Stimulated activated CD8-positive, alpha-beta memory T cell treated with anti-CD3 and anti-CD28 coated beads, Interleukin-4, amount 100 ng/mL, for 1 hour (primary cell): ENCODE measurements at places on chromosomes 2 and 18.

DNA sequence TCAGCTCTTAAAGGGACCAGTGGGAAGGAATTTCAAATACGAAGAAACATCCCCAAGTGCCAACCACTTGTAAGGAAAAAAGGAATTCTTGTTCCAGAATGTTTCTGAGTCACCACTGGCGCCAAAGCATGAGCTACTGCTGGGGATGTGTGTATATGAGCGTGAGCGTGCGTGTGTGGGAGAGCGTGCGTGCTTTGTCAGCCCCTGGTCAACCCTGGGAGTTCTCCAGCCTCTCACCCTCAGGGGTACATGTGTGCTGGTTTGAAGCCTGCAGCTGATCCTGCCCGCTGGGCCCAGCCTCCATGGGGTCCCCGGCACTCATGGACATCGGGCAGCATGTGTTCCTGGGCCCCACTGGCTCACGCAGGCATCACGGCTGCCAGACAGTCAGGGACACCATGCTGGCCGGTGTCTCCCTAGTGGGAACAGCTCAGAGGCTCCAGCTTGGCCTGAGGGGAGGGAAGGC is 17.1 kb downstream of the HS6ST1 start:
- DNase-seq, result no peak

- DNase-seq, result no peak
These were observed 27.4 kb downstream of the TFPI start for GRCh38 chr2:187526792-187527191.

- no peak for DNase-seq
These were observed 659.9 kb upstream of the ID2 start for GRCh38 chr2:8021921-8022320.

DNA sequence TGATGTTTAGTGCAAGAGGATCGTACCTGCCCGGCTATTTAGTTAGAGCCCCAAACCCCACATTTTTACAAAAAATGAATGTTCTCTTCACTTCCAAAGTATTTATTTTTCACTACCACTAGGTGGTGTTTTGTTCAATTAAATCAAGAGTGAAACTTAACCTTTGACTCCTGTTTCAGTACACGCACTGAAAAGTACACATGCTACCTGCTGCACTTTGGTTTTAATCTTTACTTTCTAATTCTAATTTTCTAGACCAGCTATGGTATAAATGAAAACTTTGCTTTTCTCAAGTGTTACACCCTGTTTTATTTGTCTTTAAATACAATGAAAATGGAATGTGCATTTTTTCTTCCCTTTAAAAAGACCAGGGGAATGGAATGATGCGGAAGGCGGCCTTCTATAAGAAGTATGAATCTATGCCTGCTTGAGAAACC is 31.4 kb upstream of the CHN1 start:
- DNase-seq, result no peak

GRCh38 chr2:205511221-205511620 is 171.1 kb upstream of the NRP2 start:
- DNase-seq, result no peak

DNA sequence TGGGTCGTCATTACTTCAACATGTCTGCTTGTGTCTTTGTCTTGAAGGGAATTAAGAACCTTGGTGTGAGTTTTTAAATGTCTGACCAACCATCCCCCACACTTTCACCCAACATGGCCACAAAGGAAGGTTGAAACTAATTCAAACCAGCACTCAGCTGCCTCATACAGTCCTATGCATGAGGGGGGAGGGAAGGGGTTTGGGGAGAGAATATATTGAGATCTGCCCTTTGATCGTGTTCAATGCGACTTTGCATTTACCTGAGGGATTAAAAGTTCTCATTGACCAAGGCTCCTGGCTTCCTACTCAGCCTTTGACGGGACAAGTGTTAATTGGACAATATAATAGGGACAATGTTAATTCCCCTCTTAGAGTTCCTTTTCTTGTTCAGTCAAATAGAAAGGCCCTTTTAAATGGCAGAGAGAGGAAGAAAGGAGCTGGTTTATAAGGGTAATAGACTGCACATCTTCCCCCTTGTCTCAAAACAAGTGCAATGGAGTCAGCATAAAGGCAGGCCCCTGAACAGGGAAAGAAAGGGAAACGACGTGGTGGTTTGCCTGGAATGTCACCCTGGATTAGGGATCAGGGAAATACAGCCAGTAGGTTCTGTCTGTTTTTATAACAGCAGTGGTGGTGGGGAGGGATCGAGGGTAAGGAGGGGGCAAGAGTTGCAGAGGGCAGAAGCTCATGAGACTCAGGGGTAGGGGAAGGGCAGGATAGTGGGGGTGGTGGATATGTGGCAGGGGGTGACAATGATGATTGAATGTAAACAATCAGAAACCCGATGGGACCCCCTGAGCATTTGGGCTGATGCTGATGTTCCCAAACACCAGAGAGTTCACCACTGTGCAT is 198.7 kb downstream of the MYCN start:
- no peak for DNase-seq

- no peak for DNase-seq
These were observed 45.5 kb downstream of the KIF5C start for GRCh38 chr2:148920559-148920958.

- no peak for DNase-seq
These were observed 15.7 kb downstream of the ZNF407 start for GRCh38 chr18:74613381-74613780.

- DNase-seq, result no peak
These were observed 24.5 kb upstream of the LPIN2 start for GRCh38 chr18:3037423-3037915.

GRCh38 chr2:202017940-202018339 is 15.7 kb upstream of the FZD7 start:
- no peak for DNase-seq

- no peak for DNase-seq
These were observed 347.8 kb upstream of the GULP1 start for GRCh38 chr2:187943772-187944369.

DNA sequence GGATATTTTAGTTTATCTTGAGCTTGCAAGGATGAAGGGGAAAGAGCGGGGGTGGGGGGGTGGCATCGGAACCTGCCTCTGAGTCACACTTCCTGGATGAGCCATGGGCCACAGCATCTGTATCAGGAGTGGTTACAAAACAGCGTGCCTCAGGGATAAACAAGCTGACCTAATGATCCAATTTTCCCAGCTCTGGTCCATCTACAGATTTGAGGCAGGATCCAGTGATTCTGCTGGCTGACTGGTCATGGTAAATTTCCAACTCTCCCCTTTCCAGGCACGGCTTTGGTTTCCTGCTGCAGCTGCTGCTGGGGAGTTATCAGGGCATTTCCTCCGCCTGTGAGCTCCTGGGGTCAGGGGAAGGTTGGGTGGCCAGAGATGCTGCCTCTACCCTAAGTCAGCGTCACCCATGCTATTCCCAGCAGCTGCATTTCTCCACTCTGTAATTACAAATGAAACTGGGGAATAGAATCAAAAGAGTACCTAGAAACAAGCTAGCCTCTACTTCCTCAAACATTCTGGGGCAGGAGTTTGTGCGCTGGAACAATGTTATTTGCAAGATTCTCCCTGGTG is 4.7 kb upstream of the HPCAL1 start:
- peak; percentile 46 for DNase-seq

DNA sequence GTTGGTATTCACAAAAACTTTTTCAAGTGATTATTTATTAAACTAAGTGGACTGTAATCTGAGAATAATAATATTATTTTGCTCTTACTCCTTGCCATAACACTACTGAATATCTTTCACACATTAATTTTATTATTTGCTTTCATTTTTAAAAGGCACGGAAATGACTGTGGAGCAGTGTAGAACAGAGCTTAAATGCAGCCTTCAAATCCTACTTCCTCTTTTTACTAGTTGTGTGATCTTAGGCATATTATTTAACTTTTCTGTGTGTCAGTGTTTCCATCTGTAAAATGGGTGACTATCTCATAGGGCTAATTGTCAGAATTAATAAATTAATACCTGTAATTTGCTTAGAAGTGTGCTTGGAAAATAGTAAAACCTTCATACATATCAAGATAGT is 55.5 kb upstream of the SLC8A1 start:
- DNase-seq, result no peak

GRCh38 chr2:77009307-77009706 is 512.9 kb downstream of the LRRTM4 start:
- DNase-seq, result no peak

- DNase-seq, result no peak
These were observed 42.8 kb upstream of the SMAD7 start for GRCh38 chr18:48993586-48993985.

DNA sequence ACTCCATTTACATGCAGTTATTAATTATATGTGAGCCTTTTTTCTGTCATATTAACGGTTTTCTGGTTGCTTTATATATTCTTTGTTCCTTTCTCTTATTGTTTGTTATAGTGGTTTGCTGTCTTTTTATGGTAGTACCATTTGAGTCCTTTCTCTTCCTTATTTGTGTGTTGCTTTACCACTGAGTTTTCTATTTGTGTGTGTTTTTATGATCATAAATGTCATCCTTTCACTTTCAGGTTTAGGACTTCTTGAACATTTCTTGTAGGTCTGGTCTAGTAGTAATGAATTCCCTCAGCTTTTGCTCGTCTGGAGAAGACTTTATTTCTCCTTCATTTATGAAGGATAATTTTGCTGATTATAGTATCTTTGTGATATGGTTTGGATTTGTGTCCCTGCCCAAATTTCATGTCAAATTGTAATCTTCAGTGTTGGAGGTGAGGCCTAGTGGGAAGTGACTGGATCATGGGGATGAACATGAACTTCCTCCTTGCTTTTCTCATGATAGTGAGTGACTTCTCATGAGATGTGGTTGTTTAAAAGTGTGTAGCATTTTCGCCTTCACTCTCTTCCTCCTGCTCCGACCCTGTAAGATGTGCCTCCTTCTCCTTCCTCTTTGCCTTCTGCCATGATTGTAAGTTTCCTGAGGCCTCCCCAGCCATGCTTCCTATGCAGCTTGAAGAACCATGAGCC is 11.5 kb downstream of the GCC2 start:
- DNase-seq, result no peak

- DNase-seq, result no peak
These were observed 306.1 kb upstream of the CYRIA start for GRCh38 chr2:16971722-16972234.

- no peak for DNase-seq
These were observed 4.1 kb downstream of the BCL11A start for GRCh38 chr2:60549238-60549927.

GRCh38 chr2:10009271-10009810 is 34.0 kb upstream of the KLF11 start:
- DNase-seq, result no peak

- no peak for DNase-seq
These were observed 414.4 kb upstream of the ACVR2A start for GRCh38 chr2:147430408-147430807.

- no peak for DNase-seq
These were observed 1118.2 kb downstream of the DPP10 start for GRCh38 chr2:115560666-115561065.

- no peak for DNase-seq
These were observed 14.8 kb downstream of the PLEKHM3 start for GRCh38 chr2:208010506-208010905.

DNA sequence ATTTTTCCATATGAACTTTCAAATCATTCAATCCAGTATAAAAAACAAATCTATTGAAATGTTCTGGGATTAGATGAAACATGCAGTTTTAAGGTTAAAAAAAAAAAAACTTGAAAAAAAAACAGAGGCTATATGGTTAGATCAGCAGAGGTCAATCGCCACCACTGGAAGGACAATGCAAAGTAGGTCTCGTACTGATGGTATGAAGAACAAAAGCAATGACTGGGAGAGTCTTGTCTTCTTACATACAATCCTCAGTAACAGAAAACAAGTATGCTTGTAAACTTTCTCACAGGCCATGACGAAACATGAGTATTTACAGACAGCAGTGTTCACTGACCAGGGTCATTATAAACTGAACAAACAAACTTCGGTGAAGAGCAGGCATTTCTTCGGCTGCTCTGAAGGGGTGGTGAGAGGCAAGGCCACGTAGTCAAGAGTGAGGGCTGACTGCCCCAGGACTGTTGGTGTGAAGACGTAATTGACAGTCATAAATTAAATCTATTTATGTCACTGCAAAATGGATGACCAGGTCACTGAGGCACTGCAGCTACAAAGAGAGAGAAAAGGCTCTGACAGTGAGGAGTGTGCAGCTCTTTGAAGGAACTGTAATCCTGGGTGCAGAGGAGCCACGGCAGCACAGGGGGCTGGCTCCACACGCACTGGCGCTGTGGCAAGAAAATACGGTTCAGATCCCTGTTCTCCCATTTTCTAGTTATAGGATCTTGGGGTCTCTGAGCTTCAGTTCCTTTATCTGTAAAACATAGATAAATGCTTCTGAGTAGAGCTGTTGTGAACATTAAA is 60.0 kb downstream of the NXPH2 start:
- DNase-seq, result no peak

DNA sequence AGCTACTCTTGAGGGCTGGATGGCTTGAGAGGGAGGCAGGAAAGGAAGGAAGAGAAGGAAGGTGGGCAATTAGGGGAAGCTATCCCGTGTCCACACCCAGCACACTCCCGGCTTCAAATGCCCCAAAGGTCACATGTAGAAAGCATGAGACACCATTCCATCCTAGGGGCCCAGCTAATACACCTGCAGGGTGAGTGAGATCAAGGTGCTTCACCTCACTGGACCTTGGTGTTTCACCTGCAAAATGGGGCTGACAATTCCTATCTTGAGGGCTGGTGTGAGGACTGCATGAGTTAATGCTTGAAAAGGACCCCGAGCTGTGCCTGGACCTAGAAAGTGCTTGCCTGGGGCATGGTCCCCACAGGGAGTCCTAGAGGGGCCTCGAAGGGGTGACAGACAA is 50.8 kb upstream of the SMAD7 start:
- no peak for DNase-seq

GRCh38 chr2:84038866-84039265 is 420.2 kb downstream of the SUCLG1 start:
- no peak for DNase-seq

- no peak for DNase-seq
These were observed 32.4 kb upstream of the VIT start for GRCh38 chr2:36663851-36664695.

DNA sequence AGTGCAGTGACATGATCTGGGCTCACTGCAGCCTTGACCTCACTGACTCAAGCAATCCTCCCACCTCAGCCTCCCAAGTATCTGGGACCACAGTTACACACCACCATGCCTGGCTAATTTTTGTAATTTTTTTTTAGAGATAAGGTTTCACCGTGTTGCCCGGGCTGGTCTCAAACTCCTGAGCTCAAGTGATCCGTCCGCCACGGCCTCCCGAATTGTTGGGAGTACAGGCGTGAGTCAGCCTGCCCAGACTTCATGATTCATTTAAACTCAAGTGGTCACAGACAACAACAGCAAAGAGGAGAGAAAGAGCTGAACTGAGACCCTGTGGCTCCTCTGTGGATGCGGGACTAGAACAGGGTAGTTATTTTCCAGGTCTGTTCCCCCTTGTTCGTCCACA is 83.0 kb downstream of the TSHZ1 start:
- no peak for DNase-seq

DNA sequence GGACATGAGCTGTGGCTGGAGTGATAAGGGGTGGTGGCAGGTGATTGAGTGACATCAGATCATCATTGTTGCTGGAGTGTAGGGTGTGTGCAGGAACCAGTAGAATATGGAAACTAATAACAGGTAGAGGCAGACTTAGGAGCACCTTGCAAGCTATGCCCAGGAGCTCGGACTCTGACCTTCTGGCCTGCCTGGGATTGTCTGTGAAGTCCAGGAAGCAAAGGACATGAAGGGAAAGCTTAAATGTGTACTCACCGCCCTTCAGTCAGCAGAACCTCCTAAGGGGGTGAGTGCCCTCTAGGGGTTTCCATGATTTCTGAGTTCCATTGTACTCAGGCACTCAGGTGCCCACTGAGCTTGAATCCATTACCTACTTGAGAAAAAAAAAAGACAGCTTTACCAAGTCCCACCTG is 104.2 kb downstream of the CRIM1 start:
- no peak for DNase-seq

GRCh38 chr2:79259959-79260358 is 100.4 kb upstream of the REG3A start:
- no peak for DNase-seq

- no peak for DNase-seq
These were observed 24.7 kb upstream of the PTPN2 start for GRCh38 chr18:12908706-12909105.
